ENCODE measurements at places on chromosomes 2 and 18.
A peak's percentile ranks its signal among the peaks of the same experiment; 100 is the strongest.

GRCh38 chr2:72035518-72036172 is 112.0 kb downstream of the CYP26B1 start:
- DNase-seq: no peak

GRCh38 chr2:138432971-138433370 is 68.6 kb upstream of the SPOPL start:
- DNase-seq: no peak

GRCh38 chr2:47950340-47951301 is 44.3 kb upstream of the FBXO11 start:
- no peak for DNase-seq

DNA sequence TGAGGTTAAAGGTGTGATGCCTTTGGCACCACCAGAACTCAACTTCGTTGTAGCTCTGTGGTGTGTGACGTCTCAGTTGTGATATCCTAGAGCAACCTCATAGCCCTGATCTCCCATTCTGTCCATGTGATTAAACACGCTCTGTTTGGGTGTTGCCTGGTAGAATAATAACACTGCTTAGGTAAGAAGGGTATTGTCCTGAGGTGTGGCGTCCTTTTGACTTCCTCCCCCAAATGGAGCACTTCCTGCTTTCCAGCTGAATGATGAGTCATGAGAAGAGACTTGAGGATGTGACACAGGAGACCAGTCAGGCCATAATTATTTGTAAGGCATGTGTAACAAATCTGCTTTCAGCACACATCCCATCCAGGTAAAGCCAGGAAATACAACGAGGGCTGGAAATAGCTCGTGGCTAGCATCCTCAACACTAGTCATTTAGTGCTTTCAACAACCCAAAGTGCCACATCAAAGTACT is 100.7 kb downstream of the RAPGEF4 start:
- DNase-seq: no peak

- peak; percentile 59 for DNase-seq
Measured at GRCh38 chr2:97761192-97761591, 47.8 kb downstream of the ZAP70 start.

DNA sequence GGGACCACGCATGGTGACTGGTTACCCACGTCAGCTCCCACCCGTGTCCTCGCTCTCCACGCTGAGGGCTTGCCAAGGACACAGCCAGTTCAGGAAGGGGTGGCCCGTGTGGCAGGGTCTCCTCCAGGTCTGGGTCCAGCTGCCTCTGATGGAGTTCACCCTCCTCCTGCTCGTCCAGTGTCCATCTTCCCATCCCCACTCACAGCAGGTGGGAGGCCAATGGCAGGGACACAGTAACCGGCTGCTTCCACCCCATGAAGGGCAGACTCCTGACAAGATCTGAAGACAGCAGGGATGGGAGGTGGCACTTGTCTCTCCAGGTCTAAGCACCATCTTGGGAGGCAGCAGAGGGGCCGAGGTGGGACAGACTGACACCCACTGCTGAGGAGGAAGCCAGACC is 106.4 kb downstream of the NDUFA10 start:
- no peak for DNase-seq

- DNase-seq: no peak
Measured at GRCh38 chr2:60484133-60484645, 69.3 kb downstream of the BCL11A start.

GRCh38 chr2:122754561-122754960 is 999.1 kb downstream of the TSN start:
- no peak for DNase-seq
